Stimulated activated CD8-positive, alpha-beta memory T cell treated with anti-CD3 and anti-CD28 coated beads, Interleukin-7, amount 100 ng/mL, for 1 hour (primary cell): ENCODE measurements at places on chromosomes 6 and 20.

GRCh38 chr6:144139817-144140216 lies 10.5 kb upstream of the STX11 start:
- no peak for DNase-seq

DNA sequence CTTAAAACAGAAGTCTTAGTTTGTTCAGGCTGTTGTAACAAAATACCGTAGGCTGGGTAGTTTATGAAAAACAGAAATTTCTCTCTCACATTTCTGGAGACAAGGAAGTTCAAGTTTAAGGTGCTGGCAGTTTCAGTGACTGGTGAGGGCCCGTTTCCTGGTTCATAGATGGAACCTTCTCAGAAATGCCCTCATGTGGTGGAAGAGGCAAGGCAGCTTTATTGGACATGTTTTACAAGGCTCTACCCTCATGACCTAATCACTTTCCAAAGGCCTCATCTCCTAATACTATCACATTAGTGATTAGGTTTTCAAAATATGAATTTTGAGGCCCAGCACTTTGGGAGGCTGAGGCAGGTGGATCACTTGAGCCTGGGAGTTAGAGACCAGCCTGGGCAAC lies 2.4 kb downstream of the HEBP2 start:
- no peak for DNase-seq

DNA sequence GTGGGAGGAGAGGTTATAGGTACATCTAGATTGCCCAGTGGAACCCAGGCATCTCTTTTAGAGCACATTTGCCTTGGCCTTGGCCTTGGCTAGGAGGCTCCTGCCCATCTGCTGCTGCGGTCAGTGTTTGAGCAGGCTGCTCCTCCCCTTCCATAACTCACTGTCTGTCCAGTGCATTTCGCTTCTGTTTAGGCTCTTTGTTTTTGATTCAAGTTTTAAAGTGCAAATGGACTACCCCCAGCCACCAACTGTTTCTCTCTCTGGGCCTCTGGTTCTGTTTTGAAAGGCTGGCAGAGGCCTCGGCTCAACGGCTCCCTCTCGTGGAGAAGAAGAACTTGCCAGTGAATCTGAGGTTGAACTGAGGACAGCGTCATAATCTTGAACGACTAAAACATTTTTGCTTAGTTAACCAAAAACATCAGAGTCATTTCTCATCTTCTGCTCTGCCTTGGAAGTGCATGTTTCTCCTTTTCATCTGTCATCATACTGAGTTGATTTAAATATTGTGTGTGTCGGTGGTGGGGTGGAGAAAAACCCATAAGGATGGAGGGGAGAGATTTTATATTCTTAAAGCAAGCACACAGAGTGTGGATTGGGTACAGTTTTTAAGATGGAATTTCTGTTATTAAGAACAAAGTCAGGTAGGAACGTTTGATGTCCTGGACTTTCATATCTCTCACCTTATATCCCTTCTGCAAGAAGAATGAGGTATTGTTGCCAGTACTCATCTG lies 171.4 kb downstream of the DTNBP1 start:
- peak; percentile 39 for DNase-seq

DNA sequence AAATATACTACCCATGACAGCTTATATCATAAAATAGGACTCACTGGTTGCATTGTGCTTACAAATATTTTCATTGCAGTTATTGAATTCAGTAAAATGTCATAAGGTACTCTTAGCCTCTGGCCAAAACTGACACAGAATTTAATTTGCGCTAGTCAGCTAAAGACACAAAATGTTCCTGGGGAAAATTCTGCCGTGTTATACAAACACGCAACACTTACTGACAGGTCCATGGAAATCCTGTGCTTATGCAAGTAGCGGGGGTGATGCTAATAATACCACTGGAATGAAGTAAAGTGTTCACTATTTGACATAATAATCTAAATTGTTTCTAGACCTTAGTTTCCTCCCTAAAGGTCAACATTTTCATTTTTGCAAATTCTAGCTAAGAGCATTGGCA lies 354.4 kb upstream of the RSPO3 start:
- DNase-seq = no peak

- DNase-seq = no peak
These were observed 37.1 kb downstream of the SERPINB1 start for GRCh38 chr6:2804516-2804915.

- no peak for DNase-seq
These were observed 211.9 kb downstream of the HAO1 start for GRCh38 chr20:7728338-7728737.
